Activated T-cell treated with anti-CD3 and anti-CD28 coated beads, Interleukin-2, amount 50 U/mL, for 24 hours (primary cell): ENCODE measurements at places on chromosomes 12 and 14.

GRCh38 chr12:132364348-132364902 lies 35.0 kb upstream of the GALNT9 start:
- no peak for DNase-seq

DNA sequence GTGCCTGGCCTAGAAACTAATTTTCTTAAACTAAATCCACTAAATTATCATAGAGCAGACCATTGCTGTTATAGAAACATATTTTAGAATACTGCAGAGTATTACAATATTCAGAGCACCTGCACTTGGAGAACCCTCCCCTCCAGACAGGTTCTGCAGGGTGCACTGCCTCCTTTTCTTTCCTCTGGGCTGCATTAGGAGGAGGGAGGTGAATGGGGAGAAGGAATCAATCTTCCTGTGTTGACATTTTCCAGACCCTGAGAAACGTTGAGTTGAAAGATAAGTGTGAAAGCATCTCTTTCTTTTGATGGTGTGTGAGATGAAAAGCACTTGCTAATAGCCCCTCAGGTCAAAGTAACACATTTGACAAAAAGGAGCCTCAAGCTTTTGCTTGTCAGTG lies 7.3 kb downstream of the SYNE2 start:
- no peak for DNase-seq

DNA sequence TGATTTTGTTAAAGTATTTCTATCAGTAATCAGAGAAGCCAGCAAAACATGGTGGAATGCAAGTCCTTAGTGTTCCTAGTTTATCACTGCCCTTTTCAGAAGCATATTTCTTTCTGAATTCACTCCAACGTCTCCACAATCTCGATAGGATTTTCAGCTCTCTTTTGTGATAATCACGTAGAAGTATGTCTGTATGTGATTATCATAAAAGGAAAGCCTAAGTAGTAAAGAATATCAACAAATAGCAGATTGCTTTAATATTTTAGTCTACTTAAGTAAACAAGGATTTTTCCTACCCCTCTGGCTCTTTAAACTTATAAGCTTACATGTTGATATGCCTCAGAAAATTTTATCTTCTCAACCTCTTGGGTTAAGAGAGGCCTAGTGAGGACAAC lies 147.4 kb upstream of the NUDT4 start:
- no peak for DNase-seq

- no peak for DNase-seq
Measured at GRCh38 chr14:103480595-103480994, 42.0 kb downstream of the CKB start.

GRCh38 chr14:55416866-55417265 lies 5.2 kb upstream of the ATG14 start:
- DNase-seq: no peak

DNA sequence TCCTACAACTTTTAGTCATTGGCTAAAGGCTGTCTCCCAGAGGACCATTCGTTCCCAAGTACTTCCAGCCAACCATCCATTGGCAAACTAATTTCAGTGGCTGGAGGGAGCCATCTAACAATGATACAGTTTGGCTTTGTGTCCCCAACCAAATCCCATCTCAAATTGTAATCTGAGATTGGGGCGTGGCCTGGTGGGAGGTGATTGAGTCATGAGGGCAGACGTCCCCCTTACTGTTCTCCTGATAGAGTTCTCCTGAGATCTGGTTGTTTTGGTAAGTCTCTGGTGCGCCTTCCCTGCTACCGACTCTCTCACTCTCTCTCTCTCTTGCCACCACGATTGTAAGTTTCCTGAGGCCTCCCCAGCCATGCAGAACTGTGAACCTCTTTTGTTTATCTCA lies 99.7 kb upstream of the FUT8 start:
- DNase-seq: no peak

DNA sequence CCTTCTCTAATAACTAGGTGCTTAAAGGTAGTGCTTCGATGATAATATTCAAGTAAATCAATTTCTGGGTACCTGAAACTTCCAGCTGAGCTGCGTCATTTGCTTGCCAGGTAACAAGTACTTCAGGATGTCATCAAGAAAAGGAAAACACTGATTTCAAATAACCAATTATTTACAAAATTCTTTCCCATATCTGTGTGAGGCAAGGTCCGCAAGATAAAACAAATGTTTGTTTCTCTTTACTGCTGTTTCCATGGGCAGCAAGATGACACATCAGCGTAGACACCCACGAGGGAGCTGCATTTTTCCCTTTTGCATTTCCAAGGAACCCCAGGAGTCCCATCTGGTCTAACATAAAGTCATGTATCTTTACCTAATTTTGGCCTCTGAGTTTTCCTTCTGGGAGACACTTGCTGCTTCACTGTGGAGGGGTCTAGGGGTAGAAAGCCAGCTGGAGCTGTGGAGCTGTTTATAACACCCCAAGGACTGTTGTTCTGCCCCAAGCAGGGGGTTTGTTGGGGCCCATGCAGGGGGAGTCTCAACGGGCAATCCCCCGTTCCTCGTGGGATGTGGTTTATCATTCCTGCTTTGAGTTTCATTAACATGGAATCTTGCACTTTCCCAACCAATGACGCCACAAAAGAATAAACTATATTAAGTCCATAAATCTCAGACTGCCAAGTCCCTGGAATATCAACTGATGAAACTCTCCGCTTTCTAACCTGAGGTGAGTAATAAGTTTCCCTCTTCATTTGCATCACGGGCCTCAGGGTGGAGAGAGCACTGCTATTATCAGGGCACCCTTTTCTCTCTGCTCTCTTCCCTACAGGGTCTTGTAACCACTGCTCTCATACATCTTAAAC lies 112.8 kb upstream of the PELI2 start:
- DNase-seq: no peak

DNA sequence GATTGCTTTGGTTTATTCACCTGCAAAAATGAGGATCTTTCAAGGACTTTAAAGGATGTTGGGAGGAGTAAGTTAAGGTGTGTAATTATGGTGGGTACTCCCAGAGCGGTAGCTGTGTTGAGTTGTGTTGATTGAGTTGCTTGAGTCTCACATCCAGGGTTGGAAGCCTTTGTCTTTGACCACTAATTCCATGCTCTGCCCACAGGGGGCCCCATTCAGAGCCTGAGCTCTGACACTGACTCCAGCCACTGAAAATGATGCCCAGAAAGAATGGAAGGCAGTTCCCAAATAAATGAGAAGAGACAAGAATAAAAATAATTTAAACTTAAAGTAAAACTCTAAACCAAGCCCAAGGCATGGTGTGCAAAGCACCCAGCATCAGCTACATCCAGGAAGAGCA lies 237.4 kb upstream of the PWP1 start:
- DNase-seq: no peak

- no peak for DNase-seq
Measured at GRCh38 chr12:100382338-100382737, 25.5 kb downstream of the SLC17A8 start.

DNA sequence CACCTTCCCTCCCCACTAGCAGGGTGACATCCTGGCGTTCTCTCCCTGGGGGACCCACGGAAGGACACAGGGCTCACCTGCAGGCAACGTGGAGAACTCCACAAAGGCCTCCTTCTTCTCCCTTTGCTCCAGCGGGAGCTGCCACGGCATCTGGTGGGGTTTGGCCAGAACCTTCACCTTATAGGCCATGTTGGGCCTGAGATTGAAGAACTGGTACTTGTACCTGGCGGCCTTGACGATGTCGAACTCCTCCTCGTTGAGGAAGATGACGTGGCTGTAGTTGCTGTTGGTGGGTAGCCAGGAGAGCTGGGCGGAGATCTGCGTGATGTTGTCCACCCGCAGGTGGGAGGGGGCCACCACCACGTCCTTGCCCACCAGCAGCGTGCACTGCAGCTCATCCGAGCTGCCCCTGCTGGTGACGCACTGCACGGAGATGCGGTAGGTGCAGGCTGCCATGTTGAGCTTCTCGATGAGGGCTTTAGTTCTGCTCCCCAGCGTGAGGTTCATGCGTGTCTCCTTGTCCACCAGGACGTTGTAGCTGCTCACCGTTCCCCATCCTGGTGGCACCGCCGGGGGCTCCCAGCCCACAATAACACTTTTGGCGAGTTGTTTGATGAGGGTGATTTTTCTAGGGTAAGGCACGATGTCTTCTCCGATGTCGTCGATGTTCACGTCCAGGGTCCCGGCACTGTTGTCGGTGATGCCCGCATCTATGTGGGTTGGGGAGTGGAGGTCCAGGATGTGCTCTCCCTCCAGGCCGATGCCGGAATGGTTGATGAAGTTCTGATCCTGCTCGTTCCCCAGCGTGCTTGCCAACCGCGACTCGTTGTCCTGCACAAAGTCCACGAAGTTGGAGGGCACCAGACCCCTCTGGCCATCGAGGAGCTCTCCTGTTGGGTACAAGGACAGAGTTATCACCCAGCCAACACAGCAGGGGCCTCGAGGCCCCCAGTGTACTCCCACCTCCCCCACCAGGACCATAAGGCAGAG lies 104.4 kb downstream of the PIWIL1 start:
- DNase-seq: no peak

DNA sequence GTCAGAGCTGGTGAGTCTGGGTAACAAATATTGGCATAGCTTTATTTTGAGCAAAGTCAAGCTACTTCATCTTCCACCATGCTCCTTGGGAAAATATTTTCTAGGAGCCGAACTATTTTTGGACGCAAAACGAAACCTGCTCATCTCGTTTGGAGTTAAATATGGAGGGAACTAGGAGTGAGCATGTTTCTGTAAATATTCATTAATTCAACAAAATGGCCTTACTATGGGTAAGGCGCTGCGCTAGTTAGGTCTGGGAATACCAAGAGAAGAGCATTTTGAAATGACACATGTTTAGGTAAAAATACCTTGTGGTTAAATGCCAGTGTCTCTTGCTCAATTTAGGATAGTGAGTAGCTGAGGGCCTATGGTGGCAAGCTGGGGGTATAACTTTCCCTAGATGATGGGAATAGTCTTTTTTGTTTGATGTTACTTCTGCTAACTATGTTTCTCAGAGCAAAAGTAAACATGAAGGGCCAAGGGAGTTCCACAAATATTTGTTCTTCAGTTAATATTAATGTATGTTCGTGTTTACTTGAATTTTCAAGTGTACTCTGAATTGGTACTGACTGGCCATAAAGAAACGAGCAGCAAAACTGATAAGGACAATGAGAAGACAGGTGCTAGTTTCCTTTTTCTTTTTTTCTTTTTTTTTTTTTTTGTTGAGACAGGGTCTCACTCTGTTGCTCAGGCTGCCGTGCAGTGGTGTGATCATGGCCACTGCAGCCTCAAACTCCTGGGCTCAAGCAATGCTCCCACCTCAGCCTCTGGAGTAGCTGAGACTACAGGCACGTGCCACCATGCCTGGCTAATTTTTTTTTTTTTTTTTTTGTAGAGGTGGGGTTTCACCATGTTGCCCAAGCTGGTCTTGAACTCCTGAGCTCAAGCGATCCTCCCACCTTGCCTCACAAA lies 77.7 kb downstream of the MAP1LC3B2 start:
- no peak for DNase-seq

GRCh38 chr14:76203086-76204001 lies 51.6 kb downstream of the GPATCH2L start:
- no peak for DNase-seq

DNA sequence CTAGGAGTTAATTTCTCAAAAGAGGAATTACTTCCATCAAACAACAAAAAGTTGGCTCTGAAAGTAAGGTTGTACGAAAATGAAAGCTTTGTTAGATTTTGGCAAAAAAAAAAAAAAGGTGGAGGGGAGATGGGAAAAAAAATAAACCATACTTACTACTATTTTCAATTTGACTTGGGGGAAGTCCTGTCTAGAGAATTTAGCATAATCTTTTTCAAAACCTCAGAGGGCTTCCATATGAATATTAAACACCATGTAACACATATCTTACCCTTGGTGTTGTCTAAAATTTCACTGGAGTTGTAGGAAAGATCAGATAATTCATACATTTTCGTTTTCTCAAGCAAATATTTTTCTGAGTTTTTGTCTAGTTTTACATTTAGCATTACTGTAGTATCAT lies 17.5 kb downstream of the GRIP1 start:
- DNase-seq: no peak

DNA sequence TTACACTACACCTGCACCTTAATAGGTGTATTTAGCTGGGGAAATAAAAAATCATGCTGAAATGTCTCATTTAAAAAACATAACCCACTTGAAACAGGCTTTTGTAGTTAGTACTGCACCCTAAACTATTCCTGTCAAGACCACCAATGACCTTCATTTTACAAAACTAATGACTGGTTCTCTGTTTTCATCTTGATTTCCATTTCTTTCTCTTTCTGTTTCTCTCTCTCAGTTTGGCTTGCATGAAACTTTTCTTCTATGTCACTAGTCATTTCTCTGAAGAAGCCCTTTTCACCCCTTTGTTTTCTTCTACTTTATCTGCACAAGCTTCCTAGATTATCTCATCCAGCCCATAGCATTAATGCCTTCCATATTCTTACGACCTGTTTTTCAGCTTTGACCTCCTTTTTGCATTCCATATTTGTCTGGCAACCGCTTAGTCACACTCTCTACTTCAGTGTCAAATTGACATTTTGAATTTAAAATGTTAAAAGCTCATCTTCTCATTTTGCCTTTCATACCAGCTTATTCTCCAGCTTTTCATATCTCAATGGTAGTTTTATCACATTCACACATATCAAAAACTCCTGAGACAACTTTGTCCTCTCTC lies 32.7 kb upstream of the KLRF1 start:
- DNase-seq: no peak

- no peak for DNase-seq
Measured at GRCh38 chr14:82694820-82695219, 1161.2 kb upstream of the SEL1L start.

DNA sequence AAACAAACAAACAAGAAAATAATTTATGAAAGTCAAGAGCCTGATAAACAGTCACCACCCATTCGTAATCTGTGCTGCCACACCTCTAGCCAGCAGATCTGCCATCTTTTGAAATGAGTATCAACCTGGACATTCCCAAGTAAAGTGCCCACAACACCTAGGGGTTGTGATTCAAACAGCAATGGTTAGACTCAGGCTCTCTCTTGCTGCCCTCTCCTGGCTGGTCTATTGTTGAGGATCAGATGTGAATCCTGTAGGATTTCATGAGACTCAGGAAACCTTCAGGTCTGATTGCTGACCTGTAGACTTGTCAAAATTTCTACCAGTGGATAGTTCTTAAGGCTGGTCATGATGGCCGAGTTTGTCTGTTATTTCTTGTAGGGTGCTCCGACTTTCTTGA lies 26.8 kb downstream of the DGLUCY start:
- DNase-seq: no peak

DNA sequence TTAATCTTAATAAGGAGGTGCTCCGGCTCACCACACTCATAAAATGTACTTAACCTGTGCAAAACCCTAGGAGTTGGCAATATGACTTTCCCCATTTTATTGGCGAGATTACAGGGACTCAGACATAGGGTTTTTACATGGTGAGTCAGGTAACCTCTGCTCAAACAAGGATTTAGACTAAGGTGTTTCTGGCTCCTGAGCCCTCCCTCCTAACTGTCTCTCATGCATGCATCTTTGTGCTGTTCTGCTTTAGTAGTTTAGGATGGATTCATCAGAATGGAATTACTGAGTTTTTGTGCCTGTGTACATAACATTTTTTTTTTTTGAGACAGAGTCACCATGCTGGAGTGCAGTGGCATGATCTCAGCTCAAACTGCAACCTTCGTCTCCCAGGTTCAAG lies 993.3 kb upstream of the TMEM132C start:
- DNase-seq: no peak

GRCh38 chr14:66802962-66803361 lies 295.0 kb downstream of the GPHN start:
- no peak for DNase-seq
